ENCODE measurements at places on chromosomes 11 and 22.

DNA sequence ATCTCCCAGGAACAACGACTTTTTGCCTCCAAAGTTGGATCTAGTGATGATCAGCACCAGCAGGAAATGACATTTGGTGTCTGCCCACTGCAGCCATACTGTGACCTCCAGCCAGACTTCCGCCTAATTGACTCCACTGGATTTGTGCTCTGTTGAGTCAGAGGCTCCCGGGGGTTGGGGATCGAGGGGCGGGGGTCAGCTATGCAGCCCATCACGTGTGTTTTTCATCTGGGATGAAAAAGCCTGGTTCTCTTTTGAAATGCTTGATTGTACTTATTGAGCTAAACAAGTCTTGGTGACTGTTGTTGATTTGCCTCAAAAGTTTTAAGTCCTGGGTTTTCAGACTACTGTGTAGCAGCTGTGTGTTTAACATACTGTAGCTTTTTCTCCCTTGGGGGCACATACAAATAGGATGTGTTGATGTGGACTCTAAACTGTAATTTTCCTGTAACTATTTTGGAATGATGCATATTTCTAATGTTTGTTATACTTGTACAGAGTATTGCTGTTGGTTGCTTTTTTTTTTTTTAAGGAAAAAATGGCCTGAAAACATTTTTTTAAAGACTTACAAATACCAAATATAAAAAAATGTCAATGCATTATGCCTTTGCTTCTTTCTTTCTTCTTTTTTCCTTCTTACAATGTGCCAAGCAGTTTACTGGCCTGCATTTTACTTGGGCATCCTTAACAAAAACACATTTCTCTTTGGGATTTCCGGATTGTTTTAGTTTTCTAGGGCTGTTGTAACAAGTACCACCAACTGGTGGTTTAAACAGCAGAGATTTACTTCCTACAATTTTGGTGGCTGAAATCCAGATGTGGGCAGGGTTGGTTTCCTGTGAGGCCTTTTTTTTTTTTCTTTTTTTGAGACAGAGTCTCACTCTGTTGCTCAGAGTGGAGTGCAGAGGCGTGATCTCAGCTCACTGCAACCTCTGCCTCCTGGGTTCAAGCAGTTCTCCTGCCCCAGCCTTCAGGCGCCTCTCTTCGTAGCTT is 46.1 kb upstream of the OR4B1 start:
- peak; percentile 34 for DNase-seq

DNA sequence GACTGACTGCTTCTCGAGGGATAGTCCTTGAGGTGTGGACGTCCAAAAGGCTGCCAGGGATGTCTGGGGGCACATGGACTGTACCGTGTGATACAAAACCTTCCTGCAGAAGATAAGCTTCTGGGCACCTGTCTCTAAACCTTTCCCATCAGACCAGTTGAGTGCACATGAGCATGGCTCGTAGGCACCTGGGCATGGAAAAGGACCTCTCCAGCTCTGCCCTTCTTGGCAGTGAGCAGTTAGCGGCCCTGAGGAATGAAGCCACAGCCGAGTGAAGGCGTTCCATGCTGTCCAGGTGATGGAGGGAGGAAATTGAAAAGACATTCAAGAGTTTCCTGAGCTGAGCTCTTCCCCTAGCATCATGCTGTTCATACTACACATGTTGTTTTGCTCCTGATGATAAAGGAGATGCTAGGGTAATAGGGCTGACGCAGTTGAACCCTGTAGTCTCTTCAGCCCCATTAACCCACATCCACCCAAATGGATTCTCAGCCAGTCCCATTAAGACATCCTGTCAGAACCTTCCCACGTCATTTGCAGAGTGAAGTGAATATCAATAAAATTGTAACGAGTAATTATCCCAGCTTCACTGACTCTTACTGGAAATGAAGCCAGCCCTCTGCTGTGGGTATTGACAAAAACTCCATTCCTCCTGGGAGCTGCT is 138.6 kb downstream of the KIRREL3 start:
- no peak for DNase-seq

- no peak for DNase-seq
These were observed 23.6 kb upstream of the CASP4 start for GRCh38 chr11:104991994-104992393.

DNA sequence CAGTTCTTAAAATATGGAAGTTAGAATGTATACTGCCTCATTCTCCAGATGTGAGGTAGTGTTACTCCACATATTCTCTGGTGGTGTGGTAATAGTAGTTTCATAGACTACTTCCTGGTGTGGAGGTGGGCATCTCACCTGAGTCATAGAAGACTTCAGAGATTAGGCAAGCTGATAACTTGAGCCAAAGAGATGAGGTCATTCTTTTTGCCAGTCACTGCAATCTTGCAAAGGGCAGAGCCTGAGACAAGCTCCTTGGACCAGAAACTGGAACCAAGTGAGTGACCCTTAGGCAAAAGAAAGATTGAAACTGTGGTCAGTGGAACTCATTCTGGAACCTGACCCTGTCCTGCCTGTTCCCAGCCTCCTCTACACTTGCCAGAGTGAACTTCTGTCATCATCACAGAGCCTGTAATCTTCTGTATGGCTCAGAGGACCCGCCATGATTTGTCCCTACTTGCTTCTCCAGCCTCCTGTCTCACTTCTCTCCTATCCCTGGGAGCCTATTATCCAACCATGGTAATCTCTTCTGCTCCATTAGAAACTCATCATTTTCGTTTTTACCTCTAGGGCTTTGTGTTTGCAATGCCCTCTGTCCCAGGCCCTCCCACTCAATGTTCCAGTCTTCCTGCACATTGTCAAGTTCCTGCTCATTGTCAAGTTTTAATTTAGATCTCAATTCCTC is 10.6 kb upstream of the CCDC83 start:
- no peak for DNase-seq

DNA sequence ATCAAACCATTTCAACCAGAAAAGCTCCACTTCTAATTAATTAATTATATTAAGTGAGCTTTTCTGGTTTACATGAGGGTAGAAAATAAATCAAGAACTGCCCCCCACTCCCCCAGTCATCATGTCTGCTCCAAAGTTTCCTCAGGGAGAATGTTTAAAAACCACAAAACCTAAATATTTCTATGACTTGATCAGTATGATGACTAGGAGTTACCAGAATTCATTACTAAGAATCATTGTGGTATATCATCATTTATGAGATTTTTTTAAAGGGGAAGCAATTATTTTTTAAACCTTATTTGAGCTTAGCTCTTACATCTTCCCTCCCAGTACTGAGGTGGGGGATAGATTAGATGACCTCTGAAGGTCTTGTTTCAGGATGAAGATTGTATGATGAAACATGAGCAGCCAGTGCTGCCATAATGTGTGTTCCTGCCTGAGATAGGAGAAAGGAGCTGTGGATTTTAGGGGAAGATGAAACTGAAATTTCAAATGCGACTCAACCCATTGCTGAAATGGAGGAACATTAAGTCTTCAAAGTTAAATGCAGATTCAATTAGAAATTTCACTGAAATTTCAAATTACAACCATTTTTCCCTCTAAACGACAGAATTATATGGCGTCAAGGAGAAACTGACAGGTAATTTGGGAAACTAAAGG is 401.3 kb upstream of the CADM1 start:
- no peak for DNase-seq

DNA sequence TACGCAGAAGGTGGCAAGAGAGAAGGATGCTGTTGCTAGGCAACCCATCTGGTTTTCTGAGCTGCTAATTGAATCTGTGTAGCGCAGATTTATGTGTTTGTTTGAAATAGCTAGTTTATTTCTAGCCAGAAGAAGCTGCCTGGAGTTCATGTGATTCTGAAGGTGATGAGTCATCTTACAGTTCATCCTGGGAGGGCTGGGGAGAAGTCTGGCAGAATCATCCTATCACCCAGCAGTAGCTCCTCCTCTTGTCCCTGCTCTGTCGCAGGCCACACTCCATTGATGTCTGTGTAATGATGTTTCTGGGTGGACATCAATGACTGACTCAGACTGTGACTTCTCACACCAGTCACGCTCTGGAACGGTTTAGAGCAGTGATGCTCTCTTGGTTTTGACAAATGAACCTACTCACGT is 4.8 kb upstream of the FBXO7 start:
- peak; percentile 73 for DNase-seq

DNA sequence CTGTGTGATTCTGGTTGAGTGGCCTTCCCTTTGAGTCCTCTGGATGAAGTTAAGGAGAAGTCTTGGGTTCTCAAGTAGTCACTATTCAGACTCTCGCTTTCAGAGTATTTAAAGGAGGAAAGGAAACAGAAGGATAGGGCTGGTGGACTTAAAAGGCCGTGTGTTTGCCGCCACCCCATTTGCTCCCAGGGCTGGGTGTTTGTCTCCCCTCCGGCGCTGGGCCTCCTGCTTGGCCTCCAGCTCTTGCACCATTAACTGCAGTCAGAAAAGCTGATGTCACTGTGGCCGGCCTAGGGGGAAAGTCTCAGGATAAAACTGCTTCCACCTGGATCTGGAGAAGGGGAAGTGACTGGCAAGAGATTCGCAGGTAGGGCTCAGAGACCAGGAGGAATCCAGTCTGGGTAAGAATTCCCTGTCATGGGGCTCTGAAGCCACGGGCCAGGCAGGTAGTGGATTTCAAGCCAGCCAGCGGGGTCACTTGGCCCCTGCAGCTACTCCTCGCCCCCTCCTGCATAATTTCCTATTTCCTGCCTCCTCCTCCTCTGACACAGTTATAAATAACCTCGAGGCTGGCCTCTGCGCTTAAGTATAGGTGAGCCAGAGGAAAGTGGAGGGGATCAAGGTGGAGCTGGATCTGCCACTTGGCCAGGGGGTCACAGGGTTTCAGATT is 17.1 kb downstream of the TIMP3 start:
- no peak for DNase-seq

DNA sequence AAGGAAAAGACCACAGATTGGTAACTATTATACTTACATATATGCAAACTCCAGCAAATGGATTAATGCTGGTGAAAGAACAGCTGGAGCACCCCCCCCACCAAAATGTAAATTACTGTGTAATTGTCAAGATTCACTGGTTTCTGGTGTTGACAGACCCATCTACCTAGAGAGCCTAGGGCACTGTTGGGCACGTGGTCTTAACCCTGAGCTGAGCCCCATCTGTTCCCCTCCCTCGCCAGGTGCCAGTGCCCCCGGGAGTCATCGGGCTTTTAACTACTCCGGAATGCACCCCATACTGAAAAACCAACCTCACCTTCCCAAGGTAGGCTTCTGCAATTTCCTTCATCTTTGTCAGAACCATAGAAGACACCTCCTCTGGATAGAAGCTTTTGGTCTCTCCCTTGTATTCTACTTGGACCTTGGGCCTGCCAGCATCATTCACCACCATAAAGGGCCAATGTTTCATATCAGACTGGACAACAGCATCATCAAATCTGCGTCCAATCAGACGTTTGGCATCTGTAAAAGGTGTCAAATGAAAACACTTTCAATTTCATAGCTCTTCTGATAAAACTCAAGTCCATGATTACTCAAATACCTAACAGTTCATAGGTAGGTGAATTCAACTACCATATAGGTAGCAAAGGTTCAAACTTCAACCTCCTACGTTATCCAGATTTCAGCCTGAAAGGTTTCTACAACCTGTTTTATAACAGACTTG is 1.5 kb downstream of the HSPA8 start:
- no peak for DNase-seq

DNA sequence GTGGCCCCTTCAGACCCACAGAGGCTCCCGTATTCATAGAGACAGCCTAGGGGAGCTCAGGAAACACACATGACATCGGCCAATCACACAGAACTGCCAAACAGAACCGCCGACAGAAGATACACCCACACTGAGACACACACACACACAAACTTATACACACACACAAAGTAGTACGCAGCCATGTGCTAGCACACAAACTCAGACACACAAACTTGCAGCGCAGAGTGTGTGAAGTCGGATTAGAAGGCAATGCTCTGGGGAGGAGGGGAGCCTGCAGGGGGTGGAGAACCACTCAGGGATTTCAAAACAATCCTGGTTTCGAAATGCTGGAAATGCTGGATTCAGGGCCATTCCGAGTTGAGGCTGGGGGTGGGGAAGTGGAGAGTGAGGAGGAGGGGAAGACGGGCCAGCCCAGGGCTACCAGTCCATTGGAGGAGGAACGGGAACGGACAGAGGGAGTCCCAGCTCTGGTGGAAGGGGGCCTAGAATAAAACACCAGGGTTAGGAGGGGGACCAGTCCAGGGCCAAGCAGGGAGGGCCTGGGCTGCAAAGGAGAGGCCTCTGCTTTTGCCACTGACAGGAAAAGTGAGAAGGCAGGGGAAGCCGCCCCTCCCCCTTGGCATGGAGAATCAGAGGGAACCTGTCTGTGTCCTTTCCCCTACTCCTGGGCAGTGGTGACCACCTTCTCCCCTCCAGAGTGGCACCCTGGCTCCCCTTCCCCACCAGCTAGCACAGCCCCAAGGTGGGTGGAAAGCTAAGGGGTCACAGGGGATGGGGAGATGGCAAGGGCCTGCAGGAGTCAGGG is 4.4 kb downstream of the BCL9L start:
- DNase-seq = no peak

GRCh38 chr11:924406-925157 is 1.1 kb upstream of the AP2A2 start:
- DNase-seq = no peak

DNA sequence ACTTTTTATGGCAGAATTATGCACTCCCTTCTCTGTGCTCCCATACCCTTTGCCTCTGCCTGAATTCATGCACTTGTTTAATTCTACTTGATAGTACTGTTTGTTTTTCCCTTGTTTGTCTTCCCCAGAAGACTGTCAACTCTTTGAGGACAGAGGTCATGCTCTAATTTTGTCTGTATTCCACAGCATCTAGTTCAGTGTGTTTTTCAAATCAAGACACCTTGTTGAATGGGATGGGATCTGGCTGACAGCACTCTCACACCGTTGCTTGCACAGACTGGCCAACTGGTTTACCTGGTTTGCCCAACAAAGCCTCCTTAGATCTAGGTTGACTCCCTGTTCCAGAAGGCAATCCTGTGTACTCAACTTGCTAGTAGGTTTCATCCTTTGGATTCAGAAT is 121.2 kb upstream of the TIMP3 start:
- no peak for DNase-seq

DNA sequence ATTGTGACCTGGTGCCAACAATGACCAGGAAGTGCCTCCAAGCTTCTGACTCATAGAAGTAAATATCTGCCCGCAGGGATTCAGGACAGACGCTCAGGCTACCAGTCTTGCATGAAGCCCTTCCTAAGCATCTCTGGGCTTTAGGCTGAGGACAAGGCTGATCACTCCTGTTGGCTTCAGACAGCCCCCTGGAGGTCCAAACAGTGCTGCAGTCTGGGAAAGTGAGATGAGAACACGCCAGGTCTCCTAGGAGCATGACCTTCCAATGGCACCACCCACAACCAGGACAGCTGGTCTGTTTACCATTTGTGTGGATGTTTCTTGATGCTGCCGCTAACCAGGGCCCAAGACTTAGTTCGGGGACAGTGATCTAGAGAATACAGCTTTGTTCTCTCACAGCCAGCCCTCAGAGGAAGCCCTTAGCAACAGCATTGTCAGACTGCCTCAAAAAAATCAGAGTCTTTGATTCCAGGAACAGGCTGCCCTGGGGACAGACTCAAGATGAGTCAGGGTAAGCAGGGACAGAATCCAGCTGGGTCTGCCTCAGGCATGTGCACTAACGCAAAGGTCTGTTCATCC is 111.2 kb downstream of the ZNF280B start:
- peak; percentile 88 for DNase-seq

- no peak for DNase-seq
These were observed 21.5 kb downstream of the PICALM start for GRCh38 chr11:86047275-86047991.

GRCh38 chr22:40957601-40958000 is 6.4 kb downstream of the RBX1 start:
- no peak for DNase-seq

GRCh38 chr11:124945826-124946225 is 8.2 kb upstream of the CCDC15 start:
- no peak for DNase-seq

Data from pons (tissue), 1 donor.